ENCODE measurements at places on chromosomes 13 and 19. TPM values are rescaled to one million over a fixed set of nuclear protein-coding genes. Genes with fewer than 3 reads are reported as not detected.

KRTDAP gene
- total RNA-seq, result not detected

PRKCSH gene
- total RNA-seq, result 257 TPM

FUZ gene
- total RNA-seq, result 15.2 TPM

FUT6 gene
- 0.17 TPM for total RNA-seq

LIG1 gene
- 62.8 TPM for total RNA-seq

NCAN gene
- not detected for total RNA-seq

ZNF208 gene
- total RNA-seq, result 3.8 TPM

OLFM4 gene
- total RNA-seq, result not detected

ZNF28 gene
- 3.5 TPM for total RNA-seq

CGB3 gene
- not detected for total RNA-seq

CYP2F1 gene
- total RNA-seq, result 0.96 TPM

ZNF529 gene
- total RNA-seq, result 39.6 TPM

PLIN5 gene
- total RNA-seq, result 0.93 TPM

URAD gene
- total RNA-seq, result not detected

ZNF415 gene
- 1.2 TPM for total RNA-seq

ZNF541 gene
- 0.81 TPM for total RNA-seq

ERICH6B gene
- not detected for total RNA-seq

DIAPH3 gene
- total RNA-seq, result 0.11 TPM

CD79A gene
- 3.8 TPM for total RNA-seq
